ENCODE measurements at places on chromosomes 5 and 9. TPM values are rescaled to one million over a fixed set of nuclear protein-coding genes. Genes with fewer than 3 reads are reported as not detected.

MFAP3 gene
- total RNA-seq: 21.8 TPM

- no peak for DNase-seq
These were observed 143.7 kb downstream of the SYK start for GRCh38 chr9:90945336-90945735.

DNA sequence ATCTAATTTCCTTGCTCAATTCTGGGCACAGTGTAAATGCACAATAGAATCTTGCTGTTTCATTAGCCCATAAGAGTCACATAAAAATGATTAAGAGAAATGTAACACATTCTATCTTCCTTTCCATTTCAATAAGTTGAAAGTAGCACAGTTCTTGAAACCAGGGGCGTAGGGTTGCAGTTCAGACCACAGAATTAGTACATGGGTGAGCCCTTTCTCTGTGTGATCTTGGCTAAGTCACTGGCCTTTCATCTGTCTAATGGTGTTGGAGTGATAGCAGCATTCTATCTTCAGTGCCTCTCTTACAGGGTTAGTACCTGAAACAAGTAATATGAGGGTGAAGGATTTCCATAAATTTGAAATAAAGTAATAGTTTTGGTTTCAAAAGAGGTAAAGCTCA lies 445.3 kb upstream of the ZNF462 start:
- DNase-seq: no peak

DNA sequence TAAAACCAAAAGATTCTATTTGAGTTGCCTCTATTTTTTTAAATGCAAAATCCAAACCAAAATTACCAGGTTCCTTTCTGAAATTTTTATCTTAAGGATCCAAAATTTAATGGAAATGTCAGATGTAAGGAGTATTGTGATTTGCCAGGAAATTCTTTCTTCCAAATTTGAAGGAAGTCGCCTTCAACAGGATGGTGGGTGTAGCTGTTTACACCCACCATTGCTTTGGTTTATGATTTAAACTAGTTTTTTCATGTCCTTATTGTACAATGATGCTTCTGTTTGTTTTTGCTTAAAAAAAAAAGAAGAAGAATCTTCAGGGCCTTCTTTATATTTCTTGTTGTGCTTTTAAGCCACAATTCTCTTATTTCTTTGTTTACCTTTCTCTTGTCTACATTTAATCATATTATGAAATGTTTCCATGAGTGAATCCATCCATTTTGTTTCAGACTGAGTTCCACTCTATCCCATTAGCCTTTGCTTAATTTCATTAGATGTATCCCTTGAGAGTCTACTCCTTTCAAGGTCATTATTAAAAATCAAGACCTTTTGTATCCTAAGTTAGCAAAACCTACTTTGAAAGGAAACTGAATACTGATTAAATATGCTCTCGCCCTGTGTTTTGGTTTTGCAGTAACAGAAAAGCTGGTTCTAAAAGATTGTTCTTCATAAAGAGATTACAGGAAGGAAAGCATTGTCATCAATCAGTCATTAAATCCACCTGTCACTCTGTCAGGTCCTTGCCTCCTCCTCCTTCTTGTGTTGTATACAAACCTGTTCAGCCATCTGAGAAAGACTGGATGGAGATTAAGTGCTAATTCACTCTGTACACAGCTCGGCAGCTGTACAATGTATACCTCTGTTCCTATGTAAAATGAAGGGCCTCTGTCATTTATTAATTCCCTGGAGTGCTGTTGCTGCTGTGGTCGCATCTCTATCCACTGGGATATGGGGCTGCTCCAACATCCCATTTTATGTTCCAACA lies 45.5 kb upstream of the SLC2A8 start:
- no peak for DNase-seq

DNA sequence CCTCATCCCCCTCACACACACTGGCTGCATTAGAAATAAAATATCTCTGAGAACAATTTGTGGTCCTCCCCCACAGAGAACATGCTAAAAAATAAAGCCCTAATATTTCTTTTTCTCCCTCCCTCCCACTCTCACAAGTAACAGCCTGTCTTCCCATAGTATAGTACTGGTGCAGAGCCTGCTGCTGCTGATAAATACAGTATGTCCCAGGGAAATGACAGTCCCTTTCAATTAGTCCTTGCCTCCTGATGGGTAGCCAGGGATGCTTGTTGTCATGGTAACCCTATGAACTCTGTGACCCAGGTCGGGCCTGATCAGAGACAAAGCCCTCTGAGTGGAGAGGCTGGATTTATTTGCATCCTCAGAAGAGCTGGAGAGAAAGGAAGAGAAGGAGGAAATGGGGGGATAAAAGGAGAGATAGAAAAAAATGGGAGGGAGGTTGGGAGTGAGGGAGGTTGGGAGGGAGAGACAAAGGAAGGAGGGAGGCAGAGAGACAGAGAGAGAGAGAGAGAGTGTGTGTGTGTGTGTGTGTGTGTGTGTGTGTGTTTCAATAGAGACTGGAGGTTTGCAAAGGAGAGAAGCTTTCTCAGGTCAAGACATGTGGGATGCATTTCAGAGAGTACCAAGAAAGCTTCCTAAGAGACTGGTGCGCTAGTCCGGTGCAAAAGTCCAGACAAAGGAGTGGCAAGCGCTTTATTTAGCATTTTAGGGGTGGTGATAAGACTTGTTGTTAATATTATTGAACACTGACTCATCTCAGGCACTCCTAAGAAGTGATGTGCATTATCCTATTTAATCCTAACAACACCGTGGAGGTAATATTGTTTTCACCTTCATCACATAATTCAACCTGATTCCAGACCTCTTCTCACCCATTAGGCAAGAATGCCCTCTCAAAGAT lies 260.8 kb downstream of the FAM114A2 start:
- DNase-seq: no peak

GRCh38 chr9:116767219-116767618 lies 80.1 kb downstream of the TRIM32 start:
- DNase-seq: no peak

SLCO6A1 gene
- not detected for total RNA-seq

DNA sequence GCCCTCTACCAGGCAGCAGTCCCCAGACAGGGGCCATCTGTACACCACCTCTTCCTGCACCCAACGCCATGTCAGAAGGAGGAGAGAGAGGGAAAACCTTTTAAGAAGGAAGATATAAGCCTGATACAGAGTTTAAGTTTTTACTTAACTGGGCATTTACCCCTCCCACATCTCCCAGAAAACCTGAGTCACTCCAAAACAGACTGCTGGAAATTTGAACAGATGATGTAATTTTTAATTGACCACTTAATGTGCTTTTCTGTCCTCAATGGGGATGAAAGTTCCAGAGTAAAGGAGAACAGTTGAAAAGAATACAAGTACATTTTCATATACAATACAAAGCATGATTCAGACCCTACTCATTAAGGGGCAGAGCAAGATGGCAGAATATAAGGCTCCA lies 63.9 kb downstream of the TTC39B start:
- DNase-seq: no peak

TLR4 gene
- not detected for total RNA-seq

CCNO gene
- total RNA-seq: 0.27 TPM

MEGF9 gene
- 5.0 TPM for total RNA-seq

DNA sequence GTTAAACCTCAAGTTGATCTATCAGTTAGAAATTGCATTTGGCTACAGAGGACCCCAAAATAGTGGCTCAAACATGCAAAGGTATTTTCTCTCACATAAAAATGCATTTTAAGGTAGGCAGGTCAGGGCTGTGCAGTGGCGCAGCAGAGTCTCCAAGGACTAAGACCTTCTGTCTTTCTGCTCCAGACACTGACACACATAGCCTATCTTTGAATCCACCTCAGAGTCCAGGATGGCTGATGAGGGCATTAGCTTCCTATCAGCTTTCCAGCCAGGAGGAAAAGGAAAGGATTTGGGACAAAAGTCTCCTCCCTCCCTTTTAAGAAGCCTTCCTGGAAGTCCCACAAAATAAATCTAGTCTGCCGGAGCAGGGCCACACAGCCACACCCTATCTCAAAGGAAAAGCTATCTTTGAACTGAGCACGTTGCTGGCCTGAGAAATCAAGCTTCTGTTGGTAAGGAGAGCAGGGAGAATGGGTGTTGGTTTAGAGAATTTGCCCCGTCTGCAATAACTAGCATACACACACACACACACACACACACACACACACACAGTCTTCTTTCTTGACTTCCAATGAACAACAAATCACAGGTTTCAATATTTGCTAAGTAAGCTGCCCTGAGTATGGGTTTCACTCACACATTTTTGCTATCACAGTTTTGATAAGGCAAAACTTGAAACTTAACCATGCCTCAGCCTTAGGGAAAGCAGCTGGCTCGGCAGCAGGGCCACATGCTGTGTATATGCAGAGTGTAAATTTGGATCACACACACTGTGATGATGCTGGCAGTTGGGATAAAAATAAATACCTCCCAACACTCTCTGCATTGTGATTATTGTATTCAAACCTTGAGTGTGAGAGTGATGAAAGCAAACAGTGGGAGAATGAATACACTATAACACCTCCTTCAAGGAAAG lies 116.6 kb upstream of the MAP3K1 start:
- no peak for DNase-seq

PCDHB3 gene
- not detected for total RNA-seq

GRCh38 chr9:78539188-78539587 lies 242.3 kb downstream of the PSAT1 start:
- DNase-seq: no peak

GRCh38 chr9:122126331-122127261 lies 33.0 kb downstream of the NDUFA8 start:
- no peak for DNase-seq

- no peak for DNase-seq
These were observed 10.1 kb upstream of the LHX2 start for GRCh38 chr9:124001458-124001799.

DNA sequence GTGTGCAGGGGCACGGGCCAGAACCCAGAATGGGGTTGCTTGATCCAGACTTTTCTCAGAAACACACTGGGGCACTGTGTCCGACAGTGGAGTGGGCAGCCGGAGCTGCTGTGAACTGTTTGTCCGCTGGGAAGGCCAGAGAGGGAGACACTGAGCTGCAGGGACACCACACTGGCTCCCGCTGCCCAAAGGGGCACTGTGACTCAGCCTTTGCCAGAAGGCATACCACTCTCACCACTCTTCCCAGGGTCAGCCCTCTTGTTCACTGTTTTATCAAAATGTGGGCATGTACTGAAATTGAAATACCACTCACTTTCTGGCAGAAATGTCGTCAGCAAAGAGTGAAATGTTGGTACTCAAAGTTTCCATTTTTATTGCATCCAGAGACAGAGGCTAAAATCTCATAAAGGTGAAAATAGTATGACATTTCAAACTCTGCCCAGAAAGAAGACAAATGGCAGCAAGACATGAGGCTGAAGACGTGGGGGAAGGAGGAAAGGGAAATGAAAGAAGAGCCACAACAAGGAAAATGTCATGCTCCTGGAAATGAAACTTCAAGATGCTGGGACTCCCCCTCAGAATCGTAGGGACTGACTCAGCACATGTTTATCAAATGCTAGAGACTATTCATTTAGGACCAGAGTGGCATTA lies 4.5 kb upstream of the IL7R start:
- no peak for DNase-seq
